Upper lobe of left lung (tissue), 6 donors: ENCODE measurements at places on chromosomes 16 and 17.

GRCh38 chr17:67217446-67217845, 27.6 kb downstream of the HELZ start:
- DNase-seq, result no peak

- DNase-seq, result no peak
Measured at GRCh38 chr16:73874324-73874723, 422.3 kb upstream of the PSMD7 start.

DNA sequence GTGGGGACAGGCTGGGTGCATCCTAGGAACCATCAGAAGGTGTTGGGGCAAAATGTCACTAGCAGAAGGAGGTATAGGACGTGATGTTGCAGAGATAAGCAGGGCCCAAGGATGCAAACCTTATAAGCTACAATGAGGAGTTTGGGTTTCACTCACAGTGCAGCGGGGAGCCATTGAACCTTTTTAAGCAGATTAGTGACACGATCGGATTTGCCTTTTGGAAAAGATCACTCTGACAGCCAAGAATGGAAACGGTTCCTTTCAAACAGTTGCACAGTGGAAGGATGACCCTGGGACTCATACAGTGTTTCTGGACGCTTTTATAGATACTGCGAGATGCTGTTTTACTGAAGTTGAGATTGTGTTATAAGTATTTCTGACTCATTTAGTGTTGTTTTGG, 131.8 kb upstream of the CACNG3 start:
- DNase-seq, result no peak

GRCh38 chr16:27238016-27238587, 30.5 kb downstream of the NSMCE1 start:
- DNase-seq, result peak; percentile 74

DNA sequence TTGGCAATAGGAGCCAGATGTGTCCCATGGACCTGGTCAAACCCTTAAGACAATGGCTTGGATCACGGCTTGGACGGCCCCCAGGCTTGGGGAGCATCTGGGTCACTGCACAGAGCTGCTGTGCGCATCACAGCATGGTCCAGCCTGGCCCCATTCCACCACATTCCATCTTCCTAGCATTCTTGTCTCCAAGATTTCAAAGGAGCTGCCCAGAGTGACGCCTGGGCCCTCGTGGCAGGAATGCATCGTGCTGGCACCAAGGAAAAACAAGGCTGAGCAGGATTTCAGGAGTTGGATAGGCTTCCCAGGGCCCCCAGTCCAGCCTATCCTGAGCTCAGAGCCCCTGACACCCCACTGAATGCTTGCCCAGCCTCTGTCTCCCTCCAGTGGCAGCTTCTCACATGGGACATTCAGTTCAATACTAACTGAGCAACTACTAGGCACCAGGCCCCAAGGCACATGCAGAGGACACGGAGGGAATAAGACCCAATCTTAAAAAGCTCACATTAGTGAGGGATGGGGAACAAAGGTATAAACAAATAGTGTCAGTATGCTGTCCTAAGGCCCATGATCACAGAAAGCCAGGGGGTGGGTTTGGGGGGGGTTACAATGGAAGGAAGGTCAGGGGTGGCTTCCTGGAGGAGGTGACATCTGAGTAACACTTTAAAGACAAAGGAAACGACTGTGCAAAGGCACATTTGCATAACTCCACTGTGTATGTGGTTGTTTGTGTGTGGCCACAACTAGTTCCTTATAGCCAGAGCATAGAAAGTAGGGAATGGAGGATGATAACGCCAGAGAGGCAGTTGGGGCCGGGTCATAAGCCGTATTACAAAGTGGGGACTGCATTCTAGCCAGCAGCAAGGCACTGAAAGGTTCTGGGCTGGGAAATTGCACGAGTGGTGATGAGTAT, 34.1 kb downstream of the TK2 start:
- no peak for DNase-seq

GRCh38 chr16:22324787-22325597, 27.8 kb downstream of the POLR3E start:
- no peak for DNase-seq

- DNase-seq, result no peak
Measured at GRCh38 chr17:49132699-49133364, at the start of gene B4GALNT2. Gene B4GALNT2 (plus strand): TSS chr17:49132769. CDS start chr17:49132793, 24 bp downstream.

DNA sequence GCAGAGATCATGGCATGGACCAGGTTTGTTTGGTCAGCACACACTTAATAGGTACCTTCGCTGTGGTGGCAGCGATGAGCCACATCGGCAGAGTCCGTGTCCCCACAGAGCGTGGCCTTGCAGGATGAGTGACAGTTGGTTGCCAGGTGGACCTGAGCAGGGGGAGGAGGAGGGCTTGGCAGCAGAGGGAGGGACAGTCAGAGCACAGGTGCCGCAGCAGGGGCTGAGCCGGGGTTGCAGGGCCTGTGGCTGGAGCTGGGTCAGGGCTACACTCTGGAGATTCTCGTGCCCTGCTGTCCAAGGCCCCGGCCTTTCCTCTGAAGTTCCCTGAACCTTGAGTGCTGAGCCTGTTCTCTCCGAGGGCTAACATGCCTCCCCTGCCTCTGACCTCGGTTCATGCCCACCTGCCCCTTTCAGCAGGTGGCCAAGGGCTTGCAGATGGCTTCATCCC, 24.8 kb downstream of the POLR3E start:
- no peak for DNase-seq

DNA sequence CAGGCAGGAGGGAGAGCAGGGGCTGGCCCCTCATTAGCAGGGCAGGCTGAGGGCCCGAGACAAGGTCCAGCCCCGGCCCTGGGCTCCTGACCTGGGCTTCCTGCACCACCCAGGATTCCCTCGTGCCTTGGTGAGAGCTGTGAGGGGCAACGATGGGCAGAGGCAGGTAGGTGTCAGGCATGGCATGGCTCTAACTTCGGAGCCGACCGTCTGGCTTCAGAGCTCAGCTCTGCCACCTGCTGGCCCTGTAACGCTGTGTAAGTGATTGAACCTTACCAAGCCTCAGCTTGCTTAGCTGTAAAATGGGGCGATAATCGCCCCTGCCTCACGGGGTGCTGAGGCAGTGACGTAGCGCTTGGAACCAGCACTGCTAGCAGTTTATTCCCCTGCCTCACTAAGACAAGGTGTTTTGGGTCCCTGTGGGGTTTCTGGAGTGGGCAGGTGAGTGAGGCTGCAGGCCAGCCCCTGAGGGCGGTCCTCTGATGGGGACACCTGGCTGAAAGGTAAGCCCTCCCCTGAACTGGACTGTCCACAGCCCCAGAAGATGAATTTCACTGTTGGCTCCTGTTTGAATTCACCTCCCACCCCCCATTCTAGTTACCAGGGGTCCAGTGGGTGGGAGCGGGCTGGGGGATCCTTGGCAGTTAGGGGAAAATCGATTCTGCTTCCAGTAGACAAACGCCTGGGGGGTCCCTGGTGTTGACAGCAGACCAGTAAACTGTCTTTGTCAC, 184.8 kb upstream of the GSE1 start:
- DNase-seq, result peak; percentile 30

- no peak for DNase-seq
Measured at GRCh38 chr16:6143020-6143419, 1045.4 kb upstream of the EEF2KMT start.

- no peak for DNase-seq
Measured at GRCh38 chr17:56431736-56432135, 161.8 kb upstream of the NOG start.

- no peak for DNase-seq
Measured at GRCh38 chr16:64695684-64696083, 426.2 kb downstream of the CDH11 start.
